Hematopoietic multipotent progenitor cell treated with erythropoietin and hydrocortisone succinate and interleukin-3 and kit ligand, for 17 days (in vitro differentiated cells): ENCODE measurements at places on chromosomes 1 and 21.

DNA sequence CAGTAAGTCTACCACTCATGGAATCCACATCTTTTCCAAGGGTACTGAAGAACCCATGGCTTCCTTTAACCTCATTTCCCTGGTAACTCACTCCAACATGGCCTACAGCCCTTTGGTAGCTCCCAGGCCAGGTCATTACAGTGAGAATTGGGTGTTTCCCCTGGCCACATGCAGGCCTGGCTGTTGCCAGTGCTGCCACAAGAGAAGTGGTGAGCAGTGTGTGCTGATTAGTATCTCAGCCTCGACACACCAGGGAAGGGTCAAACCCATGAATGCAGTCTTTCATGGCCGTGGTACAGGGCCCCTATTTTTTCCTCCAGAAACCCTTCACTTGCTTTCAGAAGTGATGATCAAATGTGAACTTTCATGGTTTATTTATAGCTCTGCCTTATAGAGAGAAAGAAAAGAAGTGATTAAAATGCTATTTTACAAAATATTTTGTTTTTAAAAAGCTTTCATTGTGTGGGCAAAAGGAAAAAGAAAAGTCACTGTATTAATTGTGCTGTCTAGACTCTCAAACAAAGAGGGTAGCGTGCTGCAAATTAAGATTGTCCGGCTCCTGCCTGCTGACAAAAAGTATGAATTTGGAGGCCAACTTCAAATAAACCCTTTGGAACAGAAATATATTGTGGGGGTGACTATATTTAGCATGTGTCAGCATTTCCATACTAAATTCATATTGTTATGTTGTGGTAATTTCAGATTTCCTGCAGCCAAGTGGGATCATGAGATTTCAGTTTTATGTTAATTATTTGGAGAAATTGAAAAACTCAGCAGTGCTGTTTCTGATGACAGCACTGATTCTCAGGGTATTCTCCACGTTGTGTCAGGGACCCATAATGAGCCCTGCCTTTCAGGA is 62.0 kb upstream of the HOOK1 start:
- DNase-seq: no peak

DNA sequence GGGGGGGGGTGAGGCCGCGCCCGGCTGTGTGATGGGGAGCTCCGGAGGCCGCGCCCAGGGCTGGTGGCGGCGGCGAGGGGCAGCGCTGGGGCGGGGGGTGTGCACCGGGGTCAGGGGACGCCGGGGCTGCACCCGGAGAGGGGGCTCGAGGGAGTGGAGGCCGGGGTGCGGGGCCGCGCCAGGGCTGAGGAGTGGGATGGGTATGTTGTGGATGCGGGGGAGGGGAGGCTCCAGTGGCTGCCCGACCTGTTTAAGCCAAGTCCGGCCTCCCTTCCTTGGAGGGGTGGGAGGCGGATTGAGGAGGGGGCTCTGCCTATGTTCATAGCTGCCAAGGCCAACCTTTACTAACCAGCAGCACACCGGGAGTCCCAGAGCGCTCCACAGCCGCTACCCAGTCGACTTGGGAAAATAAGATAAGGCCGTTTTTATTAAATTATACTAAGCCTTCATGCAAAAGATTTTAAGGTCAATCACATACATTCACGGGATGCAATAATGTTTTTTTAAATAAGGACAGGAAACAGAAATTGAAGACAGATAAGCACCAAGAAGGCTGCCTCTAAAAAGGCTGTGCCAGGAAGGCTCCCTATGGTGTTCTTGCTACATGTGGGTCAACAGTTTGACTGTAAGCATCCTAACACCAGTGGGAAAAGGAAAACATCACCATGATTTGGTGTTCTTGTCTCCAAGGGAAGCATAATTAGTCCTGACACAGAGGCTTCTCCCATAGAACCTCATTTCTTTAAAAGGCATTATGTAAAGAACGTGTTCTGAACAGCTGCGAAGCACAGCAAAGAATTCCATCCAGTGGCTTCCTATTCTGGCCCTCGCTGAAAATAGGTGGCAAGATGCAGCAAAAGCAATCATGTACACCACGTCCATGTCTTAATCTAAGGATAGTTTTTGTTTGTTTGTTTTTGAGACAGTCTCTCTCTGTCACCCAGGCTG is 626 bp upstream of the HLCS start:
- no peak for DNase-seq

- no peak for DNase-seq
These were observed 455.6 kb upstream of the ADGRL2 start for GRCh38 chr1:81345110-81345509.

- DNase-seq: no peak
These were observed 7.4 kb downstream of the GJA4 start for GRCh38 chr1:34800214-34800613.

DNA sequence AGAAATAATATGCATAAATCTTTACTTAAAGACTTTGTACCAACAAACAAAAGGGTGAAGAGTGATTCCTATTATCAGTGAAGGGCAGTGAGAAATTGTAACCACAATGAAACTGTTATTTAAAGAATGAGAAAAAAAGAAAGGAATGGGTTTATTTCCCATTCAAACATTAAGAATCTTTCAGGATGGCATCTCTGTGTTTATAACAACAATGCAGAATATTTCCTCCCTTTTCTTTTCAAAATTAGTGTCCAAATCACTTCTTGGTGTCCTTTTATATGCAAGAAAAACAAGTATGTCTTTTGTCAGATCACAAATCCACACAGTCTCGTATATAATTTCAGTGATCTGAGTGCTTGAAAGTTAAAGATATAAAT is 61.2 kb downstream of the PTPRC start:
- no peak for DNase-seq

DNA sequence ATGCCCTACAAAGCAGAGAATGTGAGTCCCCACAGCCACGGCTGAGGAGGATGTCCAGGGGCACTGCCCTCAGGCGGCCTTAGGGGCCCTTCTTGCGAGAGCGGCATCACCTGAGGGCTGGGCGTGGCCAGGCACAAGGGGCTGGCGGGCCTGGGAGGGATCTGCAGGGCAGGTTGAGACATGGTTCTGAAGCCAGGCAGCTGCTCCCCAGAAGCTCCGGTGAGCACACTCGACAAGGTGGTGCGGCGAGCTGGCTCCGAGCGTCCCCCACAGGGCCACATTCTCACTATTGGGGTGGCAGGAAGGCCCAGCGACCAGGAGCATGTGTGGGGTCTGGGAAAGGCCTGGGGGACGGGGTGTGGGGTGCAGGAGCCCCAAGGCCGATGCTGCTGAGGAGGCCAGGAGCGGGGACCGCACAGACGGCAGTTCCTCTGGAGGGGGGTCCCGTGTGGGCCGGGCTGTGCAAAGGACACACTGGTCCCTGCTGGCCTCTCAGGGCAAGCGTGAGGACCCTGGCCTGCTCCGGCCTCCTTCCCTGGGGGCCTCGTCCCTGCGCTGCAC is 47.2 kb downstream of the MORN1 start:
- no peak for DNase-seq

DNA sequence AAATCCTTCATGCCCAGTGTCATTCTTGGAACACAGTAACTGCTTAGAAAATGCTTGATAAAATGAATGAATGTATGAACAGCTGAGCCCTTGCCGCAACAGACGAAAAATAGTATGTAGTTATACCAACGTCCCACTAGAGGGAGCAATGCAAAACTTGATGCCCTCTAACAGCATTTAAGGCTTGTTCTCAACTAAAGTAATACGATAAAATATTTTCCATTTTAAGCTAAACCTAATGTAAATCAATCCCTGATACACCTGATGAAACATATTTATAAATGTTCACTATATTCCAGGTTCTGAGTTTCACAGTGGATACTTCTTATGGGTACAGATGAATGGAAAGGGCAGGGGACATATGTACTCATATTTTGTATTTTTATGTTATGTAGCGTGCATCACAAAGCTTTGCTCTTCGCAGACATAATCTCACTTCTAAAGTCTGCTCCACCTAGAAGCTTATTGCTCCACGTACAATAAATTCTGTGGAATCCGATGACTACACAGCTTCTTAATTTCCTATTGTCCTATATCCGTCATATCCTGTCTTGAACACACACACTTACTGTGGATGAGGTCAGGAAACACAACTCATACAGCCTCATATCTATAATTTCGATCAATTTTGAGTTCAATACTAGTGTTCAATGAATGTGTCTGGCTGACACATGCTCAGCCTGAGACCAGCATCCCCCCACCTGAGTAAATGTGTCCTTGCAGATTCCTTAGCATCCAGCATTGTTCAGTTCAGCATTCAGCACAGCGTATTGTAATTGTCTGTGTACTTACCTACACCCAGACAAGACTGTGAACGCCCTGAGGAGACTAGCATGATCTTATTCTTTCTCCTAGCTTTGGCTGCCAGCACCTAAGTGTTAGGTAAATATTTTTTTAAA is 4.4 kb upstream of the UTP25 start:
- peak; percentile 77 for DNase-seq
